Activated CD4-positive, alpha-beta T cell treated with anti-CD3 and anti-CD28 coated beads, Interleukin-2, amount 10 ng/mL, durations not matched to agents 7 days and 5 days (primary cell): ENCODE measurements at places on chromosomes 5 and 9. TPM values are rescaled to one million over a fixed set of nuclear protein-coding genes. Genes with fewer than 3 reads are reported as not detected.

RNF20 gene
- total RNA-seq, result 49.4 TPM

MCIDAS gene
- total RNA-seq, result not detected

ELL2 gene
- total RNA-seq, result 12.5 TPM

PGM5 gene
- total RNA-seq, result not detected

LRRTM2 gene
- not detected for total RNA-seq

PCDHGA6 gene
- total RNA-seq, result not detected

MAP1B gene
- 0.06 TPM for total RNA-seq

PRR16 gene
- total RNA-seq, result not detected

PTPN3 gene
- not detected for total RNA-seq

RABEPK gene
- total RNA-seq, result 17.2 TPM

PCDHB5 gene
- not detected for total RNA-seq

PKN3 gene
- total RNA-seq, result 8.2 TPM

CYSRT1 gene
- 0.35 TPM for total RNA-seq

PALM2AKAP2 gene
- 0.19 TPM for total RNA-seq

LCN15 gene
- not detected for total RNA-seq

SLC6A19 gene
- total RNA-seq, result not detected

PCDHB10 gene
- total RNA-seq, result not detected

UNC5A gene
- not detected for total RNA-seq

PCDHB12 gene
- not detected for total RNA-seq

FBN2 gene
- total RNA-seq, result not detected

TICAM2 gene
- total RNA-seq, result 1.1 TPM

FOXI1 gene
- not detected for total RNA-seq

NEUROG1 gene
- total RNA-seq, result not detected

ZNF483 gene
- 2.4 TPM for total RNA-seq

PCDHA11 gene
- total RNA-seq, result not detected

ELAVL2 gene
- not detected for total RNA-seq

CNTFR gene
- total RNA-seq, result not detected

F2RL2 gene
- not detected for total RNA-seq

NMRK1 gene
- total RNA-seq, result 43.5 TPM

SH2D3C gene
- 71.4 TPM for total RNA-seq

RASEF gene
- total RNA-seq, result not detected

TLX3 gene
- total RNA-seq, result not detected

OLFM1 gene
- not detected for total RNA-seq

EFNA5 gene
- total RNA-seq, result not detected

IRX2 gene
- total RNA-seq, result not detected

CAMLG gene
- 20.6 TPM for total RNA-seq
